Memory B cell (primary cell): ENCODE measurements at places on chromosomes 16 and 17.

- DNase-seq: no peak
Observed at GRCh38 chr17:80774643-80775281, 216.9 kb upstream of the CHMP6 start.

GRCh38 chr16:68046106-68046505 lies 23.0 kb downstream of the DUS2 start:
- DNase-seq: no peak

DNA sequence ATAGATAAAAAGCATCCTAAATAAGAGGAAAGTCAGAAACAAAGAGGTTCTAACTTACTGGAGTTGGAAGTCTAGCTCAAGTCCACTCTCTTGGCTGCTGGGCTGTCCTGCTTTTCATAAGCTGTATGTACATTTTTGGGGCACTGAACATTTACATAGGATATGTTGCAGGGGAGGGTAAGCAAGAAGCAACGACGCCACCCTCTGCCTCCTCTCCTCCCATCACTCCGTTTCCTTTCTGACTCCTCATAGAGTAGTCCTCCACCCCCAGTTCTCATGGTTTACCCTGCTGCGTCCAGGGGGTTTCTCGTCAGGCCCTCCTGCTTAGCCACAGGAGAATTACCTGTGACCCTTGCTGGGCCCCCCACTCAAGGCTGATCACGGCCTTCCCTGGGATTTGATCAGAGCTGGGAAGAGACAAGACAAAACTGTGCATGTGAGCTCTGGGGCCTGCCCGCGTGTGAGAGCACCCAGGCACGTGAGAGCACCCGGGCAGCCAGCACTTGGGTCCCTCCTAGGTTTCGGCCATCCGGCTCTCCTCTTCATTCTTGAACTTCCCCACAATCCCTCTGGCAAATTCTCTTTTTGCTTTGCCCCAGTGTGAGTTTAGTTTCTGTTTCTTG lies 37.1 kb downstream of the TMEM11 start:
- no peak for DNase-seq

DNA sequence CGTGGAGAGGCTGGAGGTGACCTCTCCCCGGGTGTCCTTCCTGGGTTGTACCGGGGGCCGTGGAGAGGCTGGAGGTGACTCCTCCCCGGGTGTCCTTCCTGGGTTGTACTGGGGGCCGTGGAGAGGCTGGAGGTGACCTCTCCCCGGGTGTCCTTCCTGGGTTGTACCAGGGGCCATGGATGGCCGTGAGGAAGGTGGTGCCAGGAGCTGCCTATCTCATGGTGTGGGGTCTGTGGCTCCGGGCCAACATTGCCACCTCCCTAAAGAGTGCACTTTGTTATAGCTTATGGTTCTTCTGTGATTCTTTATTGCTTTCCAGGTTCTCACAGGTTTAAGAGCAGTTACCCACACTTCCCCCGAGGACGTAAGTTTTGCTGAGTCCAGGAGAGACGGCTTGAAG lies 86.3 kb upstream of the ZNF750 start:
- DNase-seq: no peak

- no peak for DNase-seq
Observed at GRCh38 chr16:66207139-66207882, 159.2 kb upstream of the CDH5 start.

DNA sequence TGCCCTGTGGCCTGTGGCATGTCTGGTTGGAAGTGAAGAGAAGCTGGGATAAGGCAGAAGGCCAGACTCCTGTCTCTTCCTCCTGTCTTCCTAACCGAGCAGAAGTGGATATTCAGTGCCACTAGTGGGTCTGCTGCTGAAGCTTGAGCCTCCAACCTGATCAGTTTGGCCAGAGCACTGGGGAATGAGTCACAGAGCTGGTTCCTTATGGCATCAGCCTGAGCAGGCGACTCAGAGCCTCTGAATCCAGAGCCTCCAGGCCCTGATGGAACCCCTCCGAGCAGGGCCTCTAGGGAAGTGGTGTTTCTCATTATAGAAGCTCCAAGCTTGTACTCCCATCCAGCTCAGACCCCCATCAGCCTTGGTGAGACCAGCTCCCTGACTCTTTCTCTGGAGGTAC lies 2.0 kb downstream of the WSCD1 start:
- DNase-seq: no peak

DNA sequence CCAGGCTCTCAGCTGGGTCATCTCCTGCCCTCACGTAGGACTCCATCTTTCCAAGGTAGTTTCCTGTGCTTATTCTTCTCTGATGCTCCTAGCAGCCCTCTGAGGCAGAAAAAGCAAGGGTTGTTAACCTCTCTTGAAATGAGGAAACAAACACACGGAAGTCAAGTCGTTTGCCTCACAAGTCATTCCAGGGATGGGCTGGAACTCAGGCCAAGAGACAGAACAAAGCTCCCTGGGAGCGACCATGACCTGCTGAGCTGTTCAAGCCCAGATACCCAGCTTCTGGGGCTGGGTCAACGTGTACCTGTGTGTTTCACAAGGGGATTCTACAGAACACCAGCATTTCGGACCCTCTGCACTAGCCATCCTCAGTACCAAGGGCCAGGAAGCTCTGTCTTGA lies 28.1 kb downstream of the SRL start:
- no peak for DNase-seq

- DNase-seq: no peak
Observed at GRCh38 chr16:47046726-47047523, 73.5 kb upstream of the DNAJA2 start.

DNA sequence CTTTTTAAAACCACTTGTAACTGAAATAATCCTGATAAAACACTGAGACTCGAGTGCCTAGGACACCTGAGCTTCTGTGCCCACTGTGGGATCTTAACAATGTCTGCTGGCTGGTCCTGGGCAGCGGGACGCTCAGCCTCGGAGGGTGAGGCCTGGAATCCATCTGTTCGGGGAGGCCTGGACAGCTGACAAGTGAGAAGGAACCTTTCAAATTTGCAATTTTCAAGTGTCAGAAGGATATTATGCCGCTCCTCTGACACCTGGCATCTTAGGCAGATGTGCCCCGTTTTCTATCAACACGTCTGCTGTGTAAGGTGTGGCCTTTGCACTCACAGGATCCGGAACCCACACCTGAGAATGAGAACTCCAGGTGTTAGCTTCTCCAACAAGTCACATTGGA lies 33.1 kb upstream of the C16orf78 start:
- no peak for DNase-seq

- no peak for DNase-seq
Observed at GRCh38 chr16:14364386-14365199, 265.5 kb downstream of the PARN start.

- DNase-seq: no peak
Observed at GRCh38 chr17:77471984-77472461, 331.3 kb downstream of the SEC14L1 start.

- no peak for DNase-seq
Observed at GRCh38 chr17:14268264-14268663, 31.6 kb upstream of the CDRT15 start.

DNA sequence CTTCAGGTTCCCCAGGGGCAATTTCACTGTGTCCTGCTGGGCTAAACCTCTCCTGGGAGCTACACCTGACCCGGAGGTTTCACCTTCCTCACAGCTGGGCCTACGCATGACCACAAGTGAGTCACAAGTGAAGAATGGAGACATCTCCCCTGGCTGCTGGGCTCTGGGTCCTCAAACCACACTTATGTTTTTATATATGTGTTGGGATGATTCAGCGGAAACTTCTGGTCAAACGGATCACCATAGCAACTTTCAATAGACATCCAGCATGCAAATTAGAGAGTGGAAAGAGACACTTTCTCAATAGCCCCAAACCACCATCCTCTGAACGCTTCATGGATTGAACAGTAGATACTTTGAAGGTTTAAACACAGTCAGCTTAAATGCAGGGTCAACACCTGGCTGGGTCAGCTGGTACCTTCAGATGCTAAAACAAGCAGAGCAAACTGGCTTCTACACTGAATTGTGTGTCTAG lies 28.0 kb upstream of the MAF start:
- no peak for DNase-seq
